Left kidney (tissue), 8 donors: ENCODE measurements at places on chromosomes 2 and 18. TPM values are rescaled to one million over a fixed set of nuclear protein-coding genes. Genes with fewer than 3 reads are reported as not detected.

- DNase-seq = no peak
Observed at GRCh38 chr2:196205881-196206435, 34.6 kb upstream of the STK17B start.

GRCh38 chr2:229425598-229425997 is 154.5 kb upstream of the PID1 start:
- no peak for DNase-seq

Gene C2orf78
- not detected for polyA plus RNA-seq

Gene ACADL
- polyA plus RNA-seq = 31.5 TPM

Gene CYB5A
- polyA plus RNA-seq = 258 TPM

Gene D2HGDH
- polyA plus RNA-seq = 57.0 TPM
